ENCODE measurements at places on chromosomes 16 and 17.

- no peaks in the 10 kb centered on the region for H3K27me3 ChIP-seq
- H3K4me1 ChIP-seq, result no peaks in the 10 kb centered on the region
- H3K4me3 ChIP-seq, result no peak overlapping the region
- no peak overlapping the region for H3K27ac ChIP-seq
Observed at GRCh38 chr16:31085411-31085810, 3.3 kb downstream of the PRSS53 start.

DNA sequence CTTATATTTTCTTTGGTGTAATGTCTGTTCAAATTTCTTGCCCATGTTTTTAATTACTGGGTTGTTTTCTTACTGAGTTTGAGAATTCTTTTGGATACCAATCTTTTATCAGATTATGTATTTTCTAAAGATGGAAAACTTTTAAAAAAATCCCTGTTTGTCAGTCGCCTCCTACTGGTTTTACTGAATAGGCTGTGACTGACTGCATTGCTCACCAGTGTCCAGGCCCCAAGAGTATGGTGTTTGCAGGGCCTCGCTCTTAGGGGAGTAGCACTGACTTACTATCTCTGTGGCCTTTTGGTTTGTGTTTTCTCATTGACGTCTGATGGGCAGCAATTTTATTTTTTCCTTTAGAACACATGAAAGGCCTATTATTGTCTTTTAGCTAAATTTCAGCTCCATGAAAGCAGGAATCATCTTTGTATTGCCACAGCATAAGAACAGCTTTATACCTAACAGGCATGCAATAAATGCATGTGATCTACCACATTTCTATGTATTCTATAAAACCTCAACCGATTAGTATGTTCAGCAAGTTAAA lies 188.4 kb downstream of the AATF start:
- no peaks in the 10 kb centered on the region for H3K27me3 ChIP-seq
- H3K27ac ChIP-seq, result no peak overlapping the region
- H3K36me3 ChIP-seq, result peaks cover 19% of the 10 kb centered on the region
- DNase-seq, result no peak
- peaks cover 26% of the 10 kb centered on the region for H3K4me1 ChIP-seq

DNA sequence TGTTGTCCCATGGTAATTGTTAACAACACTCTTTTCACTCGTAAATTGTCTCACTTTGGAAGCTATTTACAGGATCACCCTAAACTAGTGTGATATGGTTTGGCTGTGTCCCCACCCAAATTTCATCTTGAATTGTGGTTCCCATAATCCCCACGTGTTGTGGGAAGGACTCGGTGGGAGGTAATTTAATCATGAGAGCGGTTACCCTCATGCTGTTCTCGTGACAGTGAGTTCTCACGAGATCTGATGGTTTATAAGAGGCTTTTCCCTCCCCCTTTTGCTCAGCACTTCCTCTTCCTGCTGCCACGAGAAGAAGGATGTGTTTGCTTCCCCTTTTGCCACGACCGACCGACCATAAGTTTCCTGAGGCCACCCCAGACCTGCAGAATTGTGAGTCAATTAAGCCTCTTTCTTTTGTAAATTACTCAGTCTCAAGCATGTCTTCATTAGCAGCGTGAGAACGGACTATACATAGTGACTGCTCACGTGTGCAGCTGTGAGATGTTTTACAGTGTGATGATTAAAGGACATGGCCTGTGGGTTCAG lies 34.4 kb downstream of the DNAH3 start:
- no peaks in the 10 kb centered on the region for H3K27me3 ChIP-seq
- H3K4me1 ChIP-seq, result no peaks in the 10 kb centered on the region
- no peaks in the 10 kb centered on the region for H3K36me3 ChIP-seq
- no peak overlapping the region for H3K27ac ChIP-seq

- no peaks in the 10 kb centered on the region for H3K27me3 ChIP-seq
- H3K36me3 ChIP-seq, result peaks cover 3% of the 10 kb centered on the region
- no peak for DNase-seq
Observed at GRCh38 chr16:3625911-3626732, 14.7 kb upstream of the SLX4 start.

DNA sequence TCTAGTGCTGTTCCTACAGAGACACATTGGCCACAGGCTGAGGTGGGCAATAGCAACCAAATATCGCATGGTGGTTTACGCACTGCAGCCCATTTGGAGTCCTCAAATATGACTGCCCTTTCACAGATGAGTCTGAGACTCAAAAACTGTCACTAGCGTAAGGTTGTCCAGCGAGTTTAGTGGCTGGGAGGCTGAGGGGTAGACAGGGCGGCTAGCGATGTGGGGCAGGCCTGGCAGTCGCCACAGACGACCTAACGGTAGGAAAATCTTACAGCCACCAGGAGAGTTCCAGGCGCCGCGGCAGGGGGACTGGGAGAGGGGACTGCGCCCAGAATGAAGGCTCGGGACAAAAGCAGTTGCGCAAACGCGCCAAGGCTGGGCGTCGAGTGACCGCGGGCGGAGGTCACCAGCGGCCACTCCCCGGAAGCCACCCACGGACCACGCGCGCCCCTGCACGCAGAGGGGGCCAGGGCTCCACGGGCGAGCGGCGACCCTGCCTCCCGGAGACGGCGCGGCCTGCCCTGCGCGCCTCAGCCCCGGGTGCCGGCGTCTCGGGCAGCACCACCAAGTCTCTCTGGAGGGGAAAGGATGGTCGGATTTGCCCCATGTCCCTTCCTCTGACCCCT lies 699 bp upstream of the MAP1LC3B start:
- no peaks in the 10 kb centered on the region for H3K36me3 ChIP-seq
- no peaks in the 10 kb centered on the region for H3K27me3 ChIP-seq
- peak overlapping the region; percentile 99 for H3K27ac ChIP-seq
- peaks cover 38% of the 10 kb centered on the region for H3K4me1 ChIP-seq
- peak overlapping the region; percentile 84 for H3K4me3 ChIP-seq

GRCh38 chr17:73103641-73104335 lies 11.3 kb upstream of the SLC39A11 start:
- DNase-seq, result no peak
- H3K27ac ChIP-seq, result no peak overlapping the region
- H3K27me3 ChIP-seq, result peaks cover 17% of the 10 kb centered on the region
- no peak overlapping the region for H3K4me3 ChIP-seq

DNA sequence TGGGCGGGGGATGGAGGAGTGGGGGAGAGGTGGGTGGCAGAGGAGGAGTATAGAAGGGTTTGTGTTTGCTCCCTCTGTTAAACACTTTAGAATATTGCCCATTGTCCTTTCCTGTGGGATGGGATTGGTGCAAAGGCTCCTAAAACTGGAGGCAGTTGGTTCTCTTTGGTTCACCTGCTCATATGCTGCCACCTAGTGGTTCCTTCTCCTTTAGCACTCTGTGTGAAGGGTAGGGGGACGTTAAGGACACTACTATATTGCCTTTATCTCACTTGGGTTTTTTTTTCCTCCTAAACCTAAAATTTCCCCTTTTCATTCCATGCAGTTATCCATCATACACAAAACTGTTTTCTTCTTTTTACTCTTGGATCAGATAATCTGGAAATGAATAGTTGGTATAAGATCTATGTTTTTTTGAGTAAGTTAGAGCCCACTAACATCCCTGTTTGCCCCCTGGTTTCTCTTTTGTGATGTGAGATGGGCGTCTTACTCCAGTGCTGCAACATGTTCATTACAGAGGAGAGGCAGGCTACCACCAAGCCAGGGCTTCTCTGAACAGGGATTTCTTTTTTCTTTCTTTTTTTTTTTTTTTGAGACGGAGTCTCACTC lies 23.8 kb downstream of the SNX11 start:
- H3K27ac ChIP-seq, result no peak overlapping the region
- H3K36me3 ChIP-seq, result no peaks in the 10 kb centered on the region
- no peak overlapping the region for H3K4me3 ChIP-seq
- no peaks in the 10 kb centered on the region for H3K4me1 ChIP-seq
- H3K27me3 ChIP-seq, result no peaks in the 10 kb centered on the region
- DNase-seq, result no peak
